ENCODE measurements at places on chromosomes 5 and 9.

DNA sequence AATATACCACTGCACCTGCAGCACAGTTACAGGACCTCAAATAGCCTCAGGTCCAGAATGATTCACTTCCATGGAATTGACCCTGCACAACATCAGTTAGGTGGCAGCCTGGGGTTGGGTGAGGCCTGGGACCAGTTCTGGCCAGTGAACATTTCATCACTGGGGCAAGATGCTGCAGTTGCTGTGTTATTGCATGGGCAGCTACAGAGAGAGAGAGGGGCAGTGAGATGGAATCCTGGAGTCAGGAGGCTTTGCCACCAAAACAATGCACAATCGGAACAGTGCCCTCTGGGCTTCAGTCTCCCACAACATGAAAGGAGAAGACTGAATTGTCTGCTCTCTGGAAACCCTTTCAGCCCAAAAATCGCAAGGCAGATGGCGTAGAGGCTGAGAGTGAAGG is 51.8 kb downstream of the SH3TC2 start:
- no peak for DNase-seq

GRCh38 chr9:72334658-72335337 is 30.2 kb downstream of the ZFAND5 start:
- no peak for DNase-seq

DNA sequence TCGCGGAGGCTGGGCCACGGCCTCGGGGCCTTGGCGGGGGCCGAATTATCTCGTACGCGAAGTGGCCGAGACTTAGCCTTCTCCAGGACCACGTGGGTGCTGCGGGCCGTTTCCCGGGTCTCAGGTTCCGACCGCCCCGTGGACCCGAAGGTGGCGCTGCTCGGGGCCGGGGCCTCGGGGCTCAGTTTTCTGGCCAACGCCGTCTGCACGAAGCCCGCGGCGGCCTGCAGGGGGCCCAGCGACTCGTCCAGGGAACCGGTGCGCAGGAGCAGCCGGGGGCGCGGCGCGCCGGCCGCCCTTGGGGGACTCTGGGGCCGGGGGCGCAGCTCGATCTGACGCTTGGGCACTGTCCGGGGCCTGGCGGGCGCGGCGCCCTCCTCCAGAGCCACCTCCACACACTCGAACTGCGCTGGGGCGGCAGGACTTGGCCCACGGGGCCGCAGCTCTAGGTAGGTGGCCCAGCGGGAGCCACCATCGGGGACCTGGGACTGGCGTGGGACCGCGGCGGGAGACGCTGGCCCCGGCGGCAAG is 716 bp downstream of the PROB1 start:
- no peak for DNase-seq

DNA sequence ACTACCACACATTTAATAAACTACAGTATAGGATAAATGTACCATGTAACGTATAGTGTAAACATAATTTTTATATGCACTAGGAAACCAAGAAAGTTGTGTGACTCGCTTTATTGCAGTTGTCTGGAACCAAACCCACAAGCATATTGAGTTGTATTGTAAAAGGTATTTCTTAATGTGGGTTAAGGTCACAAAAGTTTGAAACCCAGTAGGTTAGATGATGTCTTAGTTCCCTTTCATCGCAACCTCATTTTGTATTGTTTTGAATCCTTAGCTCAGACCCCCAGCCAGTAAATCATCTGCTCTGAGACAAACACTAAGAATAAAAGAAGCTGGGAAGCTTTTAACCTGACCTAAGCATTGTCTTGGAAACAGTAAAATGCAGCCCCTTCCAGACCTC is 79.1 kb downstream of the TRIO start:
- no peak for DNase-seq

GRCh38 chr5:156531199-156531598 is 204.2 kb downstream of the SGCD start:
- no peak for DNase-seq

All from stimulated activated CD4-positive, alpha-beta T cell treated with anti-CD3 and anti-CD28 coated beads, Interleukin-1b, Interleukin-23, amount 100 ng/mL, for 1 hour (primary cell).